Keratinocyte (primary cell): ENCODE measurements at places on chromosomes 1 and 21.

GRCh38 chr1:236334893-236335545 is 53.3 kb upstream of the ERO1B start:
- no peak for DNase-seq

- DNase-seq, result no peak
Measured at GRCh38 chr1:233006541-233006973, 56.1 kb downstream of the NTPCR start.

DNA sequence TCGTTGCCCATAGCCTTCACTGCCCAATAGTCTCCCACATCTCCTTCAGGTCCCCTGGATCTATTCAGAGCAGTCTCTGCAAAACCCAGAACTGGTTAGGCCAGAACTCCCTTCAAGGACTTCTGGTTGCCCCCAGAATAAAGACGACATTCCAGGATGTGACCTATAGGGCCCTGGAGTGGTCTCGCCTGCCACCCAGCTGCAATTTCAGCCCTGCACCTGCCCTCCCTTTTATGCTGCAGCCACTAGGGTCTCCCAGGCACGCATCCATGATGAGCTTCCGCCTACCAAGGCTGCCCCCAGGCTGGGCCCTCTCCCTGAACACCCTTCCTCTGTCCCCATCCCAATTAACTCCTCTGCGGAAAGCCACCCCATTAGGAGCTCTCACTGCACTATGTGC is 7.2 kb upstream of the TSPEAR start:
- DNase-seq, result no peak

- peak; percentile 77 for DNase-seq
Measured at GRCh38 chr21:17491716-17492414, 21.0 kb upstream of the CXADR start.

- DNase-seq, result no peak
Measured at GRCh38 chr1:203145321-203146041, 18.0 kb downstream of the ADORA1 start.

DNA sequence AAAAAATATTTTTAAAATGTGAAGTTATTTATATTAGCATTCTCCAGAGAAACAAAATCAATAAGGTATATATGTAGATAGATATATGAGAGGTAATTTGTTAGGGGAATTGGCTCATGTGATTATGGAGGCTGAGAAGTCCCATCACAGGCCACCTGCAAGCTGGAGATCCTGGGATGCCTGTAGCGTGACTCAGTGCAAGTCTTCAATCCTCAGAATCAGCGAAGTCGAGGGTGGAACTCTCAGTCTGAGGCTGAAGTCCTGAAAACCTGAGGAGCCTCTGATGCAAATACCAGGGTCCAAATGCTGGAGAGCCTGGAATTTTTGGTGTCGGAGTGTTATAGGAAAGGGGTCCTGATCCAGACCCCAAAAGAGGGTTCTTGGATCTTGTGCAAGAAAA is 658.5 kb downstream of the USP25 start:
- no peak for DNase-seq

GRCh38 chr21:38938343-38938742 is 132.6 kb downstream of the ETS2 start:
- no peak for DNase-seq

- DNase-seq, result no peak
Measured at GRCh38 chr1:91809317-91809716, 76.6 kb downstream of the TGFBR3 start.

- DNase-seq, result no peak
Measured at GRCh38 chr1:234572966-234573365, 37.0 kb downstream of the IRF2BP2 start.

DNA sequence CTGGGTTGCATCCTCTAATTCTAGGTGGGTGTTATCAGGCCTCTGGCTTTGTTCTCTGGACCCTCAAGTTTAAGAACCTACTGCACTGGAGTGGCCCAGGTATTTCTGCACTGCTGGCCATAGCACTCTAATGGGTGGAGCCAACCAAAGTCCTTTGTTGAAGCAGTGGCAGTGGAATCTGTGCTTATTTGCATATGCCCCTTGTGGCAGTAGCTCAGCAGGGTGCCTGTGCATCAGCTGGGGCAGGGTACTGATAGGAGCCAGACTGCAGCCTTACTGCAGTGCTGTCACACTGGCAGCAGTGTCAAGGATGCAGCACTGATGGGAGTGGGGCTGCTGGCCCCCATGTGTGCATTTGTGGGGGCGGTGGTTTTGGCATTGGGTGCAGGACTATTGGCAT is 660.6 kb downstream of the LRRIQ3 start:
- no peak for DNase-seq
